ENCODE measurements at places on chromosomes 3 and 15. TPM values are rescaled to one million over a fixed set of nuclear protein-coding genes. Genes with fewer than 3 reads are reported as not detected.

The UBXN7 gene
- total RNA-seq = 20.3 TPM

The DUOXA2 gene
- not detected for total RNA-seq

The KCNMB2 gene
- under 0.01 TPM for total RNA-seq

The PTX3 gene
- 266 TPM for total RNA-seq

The UBR1 gene
- 28.9 TPM for total RNA-seq

The ATP8B4 gene
- 3.2 TPM for total RNA-seq

The ZFAND6 gene
- 114 TPM for total RNA-seq

The GXYLT2 gene
- 26.0 TPM for total RNA-seq

The CLDN11 gene
- 211 TPM for total RNA-seq

The ABHD10 gene
- total RNA-seq = 42.9 TPM

The TMEM45A gene
- total RNA-seq = 50.8 TPM
